Stimulated activated CD8-positive, alpha-beta memory T cell treated with anti-CD3 and anti-CD28 coated beads, Interleukin-4, amount 100 ng/mL, for 4 hours (primary cell): ENCODE measurements at places on chromosomes 3 and 15.

DNA sequence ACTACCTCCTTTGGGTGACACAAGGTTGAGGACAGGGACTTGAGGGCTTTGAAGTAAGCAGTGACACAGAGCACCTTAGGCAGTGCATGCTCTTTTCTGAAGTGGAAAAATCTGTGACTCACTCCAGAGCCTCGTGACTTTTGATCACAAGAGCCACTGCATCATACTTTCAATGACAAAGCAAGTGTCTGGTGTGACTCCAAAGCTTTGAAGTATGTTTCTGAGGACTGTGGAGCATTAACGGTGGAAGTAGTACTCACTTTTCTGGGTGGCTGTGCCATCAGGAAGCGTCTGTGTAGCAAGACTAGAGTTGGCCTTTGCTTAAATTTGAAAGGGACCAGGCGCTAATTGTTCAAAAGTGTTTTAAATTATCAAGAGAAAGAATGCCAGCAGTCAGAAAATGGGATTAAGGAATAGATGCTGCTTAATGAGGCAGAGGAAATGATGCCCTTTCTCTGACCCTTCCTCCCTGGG is 210.7 kb upstream of the TRIM42 start:
- DNase-seq, result no peak

GRCh38 chr3:71226565-71227269 is 356.8 kb downstream of the FOXP1 start:
- DNase-seq, result peak; percentile 69

- DNase-seq, result no peak
These were observed 117.1 kb upstream of the MLF1 start for GRCh38 chr3:158453865-158454264.

DNA sequence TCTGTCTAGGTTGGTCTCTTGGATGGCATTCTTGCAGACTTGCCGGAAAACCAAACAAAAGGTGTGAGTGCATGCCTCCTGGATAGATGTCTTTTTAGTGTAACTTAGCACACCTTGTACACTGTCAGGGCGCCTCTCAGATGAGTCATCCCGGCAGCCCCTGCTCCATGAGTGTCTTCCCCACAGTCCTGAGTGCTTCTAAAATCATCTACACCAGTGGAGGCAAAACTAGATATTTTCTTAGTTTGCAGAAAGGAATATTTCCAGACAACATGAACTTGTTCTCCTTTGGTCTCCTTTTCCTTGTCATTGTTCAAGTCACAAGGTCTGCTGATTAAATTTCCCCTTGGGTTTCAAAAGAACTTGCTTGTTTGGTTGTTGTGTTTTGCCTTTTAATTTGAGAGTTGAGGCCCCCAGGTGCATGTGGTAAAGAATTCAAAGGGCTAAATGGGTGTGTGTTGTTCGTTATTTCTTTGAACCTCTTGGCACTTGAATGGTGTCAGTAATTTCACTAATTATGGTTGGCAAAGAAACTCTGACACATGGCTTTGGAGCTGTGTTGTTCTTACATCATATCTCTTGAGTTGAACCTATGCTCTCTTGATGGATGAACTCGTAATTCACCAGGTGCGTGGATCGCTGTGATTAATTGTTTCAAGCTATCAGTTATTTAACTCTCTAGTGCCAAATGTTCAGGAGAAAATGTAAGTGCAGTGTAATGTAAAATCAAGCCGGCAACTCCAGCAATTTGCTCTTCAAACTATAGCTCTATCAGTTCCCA is 98.2 kb downstream of the IGF1R start:
- DNase-seq, result no peak

- DNase-seq, result no peak
These were observed 155.5 kb upstream of the TNIK start for GRCh38 chr3:171615686-171616085.

- no peak for DNase-seq
These were observed 102.5 kb upstream of the MME start for GRCh38 chr3:154977666-154978065.

DNA sequence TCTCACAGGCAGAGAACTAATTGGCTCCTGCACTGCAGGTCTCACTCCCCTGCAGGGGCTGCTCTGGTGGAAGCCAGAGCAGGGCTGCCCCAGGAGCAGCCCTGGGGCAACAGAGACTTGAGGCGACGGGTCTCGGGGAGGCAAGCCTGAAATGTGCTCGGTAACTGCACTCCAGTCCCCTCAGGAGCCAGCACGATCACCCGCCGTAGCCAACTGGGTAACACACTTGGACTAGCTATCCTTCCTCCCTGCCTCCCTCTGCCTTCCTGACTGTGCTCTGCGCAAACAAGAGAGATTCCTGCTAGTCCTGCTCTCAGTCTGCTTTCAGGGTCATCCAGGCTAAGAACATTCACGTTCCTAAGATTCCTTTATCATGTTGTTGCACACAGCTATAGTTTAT is 140.7 kb upstream of the NSMCE3 start:
- no peak for DNase-seq

DNA sequence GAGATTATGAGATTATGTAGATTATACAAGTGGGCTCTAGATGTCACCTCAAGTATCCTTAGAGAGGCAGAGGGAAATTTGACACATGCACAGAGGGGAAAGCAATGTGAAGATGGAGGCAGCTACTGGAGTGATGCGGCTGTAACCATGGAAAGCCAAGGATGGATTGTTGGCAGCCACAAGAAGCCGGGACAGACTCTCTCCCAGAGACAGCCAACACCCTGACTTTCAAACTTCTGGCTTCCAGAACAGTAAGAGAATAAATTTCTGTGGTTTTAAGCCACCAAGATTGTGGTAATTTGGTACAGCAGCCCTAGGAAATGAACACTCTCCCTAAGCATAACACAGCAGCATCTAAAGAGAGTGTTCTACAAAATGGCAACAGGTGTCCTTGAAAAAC is 34.4 kb upstream of the PRICKLE2 start:
- no peak for DNase-seq

GRCh38 chr3:171116365-171116764 is 89.8 kb upstream of the SLC2A2 start:
- no peak for DNase-seq

- no peak for DNase-seq
These were observed 791 bp downstream of the GYG1 start for GRCh38 chr3:148992027-148992634.
